ENCODE measurements at places on chromosomes 1 and 21.

GRCh38 chr1:223631956-223632355 lies 33.5 kb downstream of the CAPN8 start:
- no peak for DNase-seq

GRCh38 chr1:156136970-156137483 lies 16.4 kb upstream of the SEMA4A start:
- no peak for DNase-seq

DNA sequence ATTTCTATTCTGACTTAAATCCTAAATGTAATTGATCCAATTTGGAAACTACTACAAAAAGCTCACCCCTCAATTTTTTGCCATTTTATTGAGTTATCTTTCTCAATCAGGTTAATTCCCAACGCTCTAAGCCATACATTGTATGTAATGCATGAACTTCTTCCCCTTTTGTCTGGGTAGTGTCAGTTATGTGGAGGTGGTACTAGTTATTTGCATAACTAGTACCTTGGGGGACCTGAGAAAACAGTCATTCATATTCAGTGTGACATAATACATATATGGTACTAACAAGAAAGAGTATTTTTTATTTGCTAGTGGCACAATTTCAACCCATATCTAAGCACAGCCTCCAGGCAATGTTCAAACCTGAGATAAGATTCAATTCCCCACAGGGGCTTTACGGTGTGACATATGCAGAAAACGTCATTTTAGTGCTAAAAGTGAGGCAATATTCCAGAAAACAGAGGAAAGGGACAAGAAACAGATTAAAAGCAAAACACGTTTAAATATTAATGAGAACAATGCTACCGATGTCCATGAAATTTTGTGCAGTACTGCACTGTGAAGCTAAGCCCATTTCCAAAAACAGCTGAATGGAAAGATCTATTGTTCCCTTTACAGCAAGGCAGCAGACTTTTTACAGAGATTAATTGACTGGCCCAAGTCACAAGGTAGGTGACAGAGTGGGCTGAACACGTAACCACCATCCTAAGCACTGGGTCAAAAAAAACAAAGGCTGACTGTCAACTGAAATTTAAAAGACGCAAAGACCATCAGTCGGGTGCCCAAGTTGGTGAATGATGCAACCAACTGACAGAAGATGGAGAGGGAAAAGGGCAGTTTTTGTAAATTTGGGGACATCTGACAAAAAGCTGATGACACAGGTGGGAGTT lies 1.4 kb downstream of the HLCS start:
- DNase-seq = no peak

DNA sequence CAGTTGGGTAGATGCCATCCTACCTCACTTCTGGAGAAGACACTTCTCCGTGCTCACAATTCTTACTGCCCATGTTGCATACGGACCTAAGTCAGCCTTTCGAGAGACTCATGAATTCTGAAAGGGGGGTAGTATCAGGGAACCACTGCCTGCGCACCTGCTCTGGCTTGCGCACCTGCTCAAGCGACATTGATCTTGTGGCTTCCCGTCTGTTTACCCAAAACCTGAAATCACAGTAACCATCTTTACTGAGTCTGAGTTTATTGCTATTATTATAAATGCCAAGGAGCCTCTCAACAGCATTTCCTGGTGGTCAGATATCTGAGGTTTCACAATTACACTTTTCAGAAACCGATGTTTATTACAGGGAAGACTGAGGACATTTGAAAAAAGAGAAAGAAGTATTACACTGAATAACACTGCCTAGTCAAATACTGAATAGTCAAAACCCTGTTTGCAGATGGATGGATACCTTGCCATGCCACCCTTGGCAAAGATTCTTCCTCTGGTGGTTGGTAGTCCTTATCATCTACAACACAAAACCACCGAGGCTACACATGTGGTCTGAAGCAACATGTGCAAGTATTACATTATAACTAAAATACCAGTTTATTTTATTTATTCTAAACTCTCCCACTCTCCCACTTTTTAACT lies 208.7 kb downstream of the SIPA1L2 start:
- no peak for DNase-seq

GRCh38 chr21:45719177-45719802 lies 75.8 kb downstream of the PCBP3 start:
- no peak for DNase-seq

DNA sequence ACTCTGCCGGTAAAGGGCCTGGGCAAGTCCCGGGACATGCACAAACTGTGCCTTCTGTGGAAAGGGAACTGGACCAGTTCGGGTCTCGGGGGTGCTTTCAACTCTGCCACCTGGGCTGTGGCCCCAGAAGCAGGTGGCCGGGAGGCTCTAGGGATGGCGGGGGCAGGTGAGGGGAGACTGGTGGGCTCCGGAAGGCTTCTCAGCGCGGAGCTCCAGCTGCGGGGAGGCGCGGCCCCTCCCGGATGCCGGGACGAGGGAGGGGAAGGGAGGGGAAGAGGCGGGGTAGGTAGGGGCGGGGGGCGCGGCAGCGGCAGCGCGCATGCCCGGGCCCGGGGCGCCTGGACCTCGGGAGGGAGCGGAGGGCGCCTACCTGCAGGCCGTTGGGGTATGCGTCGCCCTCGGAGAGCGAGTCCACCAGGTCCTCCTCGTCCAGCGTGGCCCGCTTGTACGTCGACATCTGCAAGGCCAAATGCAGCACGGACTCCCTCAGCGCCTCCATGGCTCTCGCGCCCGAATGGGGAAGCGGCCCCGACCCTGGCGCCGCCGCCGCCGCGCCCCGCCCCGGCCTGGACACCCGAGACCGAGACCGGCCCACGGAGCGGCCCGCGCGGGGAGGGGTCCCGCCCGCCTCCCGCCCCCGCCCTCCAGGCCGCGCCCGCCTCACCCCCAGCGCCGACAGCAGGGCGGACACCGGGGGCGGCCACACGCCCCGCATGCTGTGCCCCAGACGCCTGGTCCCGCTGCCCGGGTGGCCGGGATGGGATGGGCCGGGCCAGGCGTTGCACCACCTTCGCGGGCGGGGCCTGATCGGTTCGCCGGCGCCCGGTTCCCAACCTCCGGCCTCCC lies at the start of gene ECE1:
Gene ECE1, minus strand, starts transcription at position 764 of the 846 bp plus-strand sequence. Its CDS starts 49 bp downstream, at position 715.
- DNase-seq = no peak

DNA sequence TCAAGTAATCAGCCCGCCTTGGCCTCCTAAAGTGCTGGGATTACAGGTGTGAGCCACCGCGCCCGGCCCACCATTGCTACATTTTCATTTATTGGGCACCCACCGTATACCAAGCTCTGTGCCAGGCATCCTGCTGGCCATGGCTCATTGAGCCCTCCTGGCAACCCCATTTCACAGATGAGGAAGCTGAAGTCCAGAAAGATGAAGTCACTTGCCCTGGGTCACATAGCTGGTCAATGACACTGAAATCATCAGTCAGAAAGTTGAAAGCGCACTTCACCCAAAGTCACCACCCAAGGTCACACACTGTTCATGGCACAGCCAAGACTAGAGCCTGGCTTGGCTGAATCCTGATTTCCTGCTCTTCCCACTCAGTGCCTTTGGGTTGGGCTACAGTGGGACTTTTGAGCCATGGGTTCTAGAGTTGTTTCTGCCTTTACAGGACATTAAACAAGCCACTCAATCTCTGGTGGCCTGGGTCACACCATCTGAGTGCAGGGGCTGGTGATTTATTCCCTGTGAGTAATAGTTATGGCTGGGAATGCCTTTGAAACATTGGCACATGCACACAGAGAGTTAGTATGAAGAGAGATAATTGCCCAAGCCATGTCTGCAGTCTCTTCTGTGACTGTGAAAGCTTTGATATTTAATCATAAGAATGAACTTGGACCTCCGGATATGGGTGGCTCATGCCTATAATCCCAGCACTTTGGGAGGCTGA lies 16.0 kb upstream of the ARHGEF10L start:
- no peak for DNase-seq

- DNase-seq = no peak
Observed at GRCh38 chr1:227323171-227323966, 5.1 kb upstream of the CDC42BPA start.

DNA sequence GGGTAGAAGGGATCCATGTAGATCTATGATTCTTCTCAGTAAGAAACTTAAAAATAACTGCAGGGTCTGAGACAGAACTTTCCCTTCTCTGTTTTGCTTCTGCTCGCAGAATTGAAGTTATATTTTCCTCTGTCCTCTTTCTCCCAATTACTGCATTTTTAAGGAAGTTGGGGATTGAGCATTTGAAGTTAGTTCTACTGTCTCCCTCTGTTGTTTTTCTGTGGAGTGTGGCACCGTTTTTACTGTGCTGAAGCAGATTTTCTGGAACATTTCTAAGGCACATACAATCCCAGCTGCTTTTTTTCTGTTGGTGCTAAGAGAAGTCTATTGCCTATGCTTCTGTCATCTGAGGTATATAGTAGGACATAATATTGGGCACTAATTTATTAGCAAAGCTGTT lies 43.3 kb downstream of the RASAL2 start:
- DNase-seq = no peak

DNA sequence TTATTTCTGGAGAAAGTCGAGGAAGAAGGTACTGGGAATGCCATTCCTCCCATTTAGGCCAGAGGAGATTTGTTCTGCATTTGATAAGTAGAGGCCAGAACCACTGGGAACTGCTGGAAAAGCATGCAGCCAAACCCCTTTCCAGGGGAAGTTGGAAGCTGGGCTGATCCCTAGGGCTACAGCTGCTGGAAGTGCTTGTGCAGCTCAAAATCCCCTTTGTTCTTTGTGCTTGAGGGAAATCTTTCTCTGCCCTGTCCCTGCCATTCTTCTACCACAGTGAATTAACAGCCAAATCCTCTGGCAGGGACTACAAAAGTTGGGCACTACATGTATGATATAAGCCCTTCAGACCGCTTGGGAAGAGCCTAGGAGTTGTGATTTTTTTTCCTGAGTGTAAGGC lies 734.1 kb downstream of the LRRIQ3 start:
- no peak for DNase-seq

- peak; percentile 59 for DNase-seq
Observed at GRCh38 chr1:161209790-161210409, 5.2 kb upstream of the FCER1G start.

GRCh38 chr1:36728846-36729245 lies 246.1 kb upstream of the CSF3R start:
- DNase-seq = no peak

GRCh38 chr1:15775706-15776105 lies 17.1 kb downstream of the FBLIM1 start:
- no peak for DNase-seq

DNA sequence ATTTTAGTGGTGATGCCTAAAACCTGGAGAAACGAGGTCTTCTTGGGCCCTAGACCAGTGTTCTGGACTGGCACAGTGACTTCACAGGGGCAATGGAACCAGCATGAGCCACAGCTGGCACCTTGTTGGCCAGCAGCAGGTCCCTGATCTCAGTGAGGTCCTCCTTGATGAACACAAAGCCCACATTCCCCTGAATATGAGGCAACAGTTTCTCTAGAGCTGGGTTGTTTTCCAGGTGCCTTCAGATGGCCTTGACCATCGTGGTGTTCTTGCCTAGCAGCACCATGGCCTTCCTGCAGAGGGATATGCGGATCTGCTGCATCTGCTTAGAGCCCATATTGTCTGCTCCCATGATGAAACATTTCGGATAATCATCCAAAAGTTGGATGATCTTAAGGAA lies 44.9 kb upstream of the RAB3GAP2 start:
- DNase-seq = no peak

DNA sequence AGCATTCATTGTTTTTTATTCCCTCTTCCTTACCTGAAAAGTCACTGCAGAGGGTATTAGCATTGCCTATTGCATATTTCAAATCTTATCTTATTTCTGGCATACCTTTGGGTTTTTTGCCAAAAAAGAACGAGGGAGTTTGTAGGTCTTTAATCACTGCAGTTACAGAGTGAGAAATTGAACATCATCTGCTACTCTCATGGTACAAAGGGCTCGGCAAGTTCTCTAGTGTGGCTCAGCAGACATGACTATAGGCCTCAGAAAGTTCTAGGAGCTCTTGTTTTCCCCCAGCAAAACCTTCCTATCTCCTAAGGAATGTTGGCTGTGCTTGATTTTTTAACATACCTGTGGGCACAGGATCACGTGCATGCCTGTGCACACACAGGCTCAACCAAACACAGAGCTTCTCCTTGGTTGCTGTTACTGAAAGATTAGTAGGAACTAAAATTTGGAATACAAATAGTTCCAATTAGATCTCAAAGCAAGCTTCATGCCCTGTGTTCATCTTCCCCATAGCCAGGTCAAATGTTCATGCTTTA lies 69.7 kb downstream of the CCDC185 start:
- DNase-seq = no peak

DNA sequence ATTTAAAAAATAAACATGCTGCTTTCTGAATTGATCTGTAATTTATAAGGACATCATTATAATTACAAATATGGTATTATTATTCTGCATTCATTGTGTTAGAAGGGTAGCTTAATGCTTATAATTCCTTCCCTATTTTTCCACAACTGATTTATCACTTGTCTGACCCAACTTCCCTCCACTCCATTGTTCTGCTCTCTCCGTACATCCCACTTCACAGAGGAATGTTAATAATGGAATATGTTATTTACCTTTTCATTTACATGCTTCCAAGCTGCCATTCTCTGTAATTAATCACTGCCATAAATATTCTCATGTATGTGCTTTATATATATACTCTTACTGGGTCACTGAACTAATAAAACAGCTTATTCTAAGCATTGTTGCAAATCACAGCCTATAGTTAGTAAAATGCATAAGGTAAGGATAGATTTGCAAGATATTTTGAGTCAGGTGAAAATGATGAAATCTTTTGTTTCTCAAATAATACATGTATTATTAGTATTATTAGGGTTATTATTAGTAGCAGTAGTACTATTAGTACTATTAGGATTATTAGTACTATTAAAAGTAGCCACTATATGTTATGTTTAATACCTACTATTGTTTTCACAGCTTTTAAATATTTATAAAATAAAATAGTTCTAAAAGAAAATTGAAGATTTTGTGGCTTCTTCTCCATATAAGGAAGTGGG lies 70.6 kb upstream of the NEK7 start:
- DNase-seq = no peak

DNA sequence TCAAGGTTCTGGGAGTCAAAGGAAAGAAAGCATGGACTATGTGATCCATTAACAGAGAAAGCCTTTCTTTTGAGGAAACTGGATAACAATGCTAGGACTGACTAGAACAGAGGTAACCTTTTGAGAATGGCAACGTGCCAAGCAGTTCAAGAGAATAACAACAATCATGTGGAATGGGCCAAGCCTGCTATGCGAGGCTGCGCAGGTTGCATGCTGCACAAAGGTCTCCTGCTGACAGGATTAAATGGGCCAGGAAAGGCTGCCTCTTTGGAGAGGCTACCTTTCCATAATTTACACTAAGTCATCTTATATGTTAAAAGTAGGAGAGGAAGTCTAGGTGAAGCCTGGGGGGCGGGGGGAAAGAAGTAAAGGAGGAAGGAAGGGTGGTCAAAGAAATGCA lies 5.8 kb downstream of the PCNX2 start:
- no peak for DNase-seq

- DNase-seq = no peak
Observed at GRCh38 chr1:87428883-87429282, 100.2 kb downstream of the LMO4 start.

DNA sequence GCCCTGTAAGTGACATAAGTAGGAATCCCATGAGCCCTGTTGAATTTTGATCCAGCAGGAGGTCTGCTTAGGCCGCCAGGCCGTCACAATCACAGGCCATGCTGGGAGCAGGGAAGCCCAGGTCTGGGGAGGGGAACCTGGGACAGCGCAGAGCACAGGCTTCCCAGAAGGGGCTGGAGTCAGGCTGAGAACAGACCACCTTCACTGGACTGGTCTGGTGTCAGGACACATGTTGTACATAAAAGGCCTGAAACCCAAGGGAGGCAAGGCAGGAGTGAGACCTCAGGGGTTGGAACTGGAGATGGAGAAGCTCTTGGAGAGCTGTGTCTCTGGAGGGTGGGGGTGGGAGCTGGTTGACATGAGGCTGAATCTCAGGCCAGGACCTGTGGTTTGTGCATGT lies 63.3 kb upstream of the ARTN start:
- DNase-seq = no peak
